Adrenal gland (tissue), 19 donors: ENCODE measurements at places on chromosomes 7 and 10. TPM values are rescaled to one million over a fixed set of nuclear protein-coding genes. Genes with fewer than 3 reads are reported as not detected.

GRCh38 chr7:66296557-66296956 lies 91.4 kb downstream of the TPST1 start:
- no peak overlapping the region for H3K27ac ChIP-seq
- DNase-seq: no peak
- H3K36me3 ChIP-seq: no peaks in the 10 kb centered on the region
- H3K27me3 ChIP-seq: no peaks in the 10 kb centered on the region

Gene TRIM73
- total RNA-seq: 5.5 TPM

GRCh38 chr7:30279653-30279904 lies 4.8 kb upstream of the ZNRF2 start:
- no peaks in the 10 kb centered on the region for H3K27me3 ChIP-seq
- no peaks in the 10 kb centered on the region for H3K36me3 ChIP-seq
- H3K4me1 ChIP-seq: no peaks in the 10 kb centered on the region
- no peak for DNase-seq

Gene RAB19
- 0.44 TPM for total RNA-seq
